ENCODE measurements at places on chromosomes 2 and 18. TPM values are rescaled to one million over a fixed set of nuclear protein-coding genes. Genes with fewer than 3 reads are reported as not detected.

- DNase-seq, result no peak
- H3K27me3 ChIP-seq, result no peaks in the 10 kb centered on the region
- H3K27ac ChIP-seq, result no peak overlapping the region
- H3K36me3 ChIP-seq, result no peaks in the 10 kb centered on the region
- H3K4me3 ChIP-seq, result no peak overlapping the region
- H3K4me1 ChIP-seq, result no peaks in the 10 kb centered on the region
Observed at GRCh38 chr2:196464311-196464710, 175.2 kb upstream of the CCDC150 start.

- H3K27me3 ChIP-seq, result peaks cover 29% of the 10 kb centered on the region
- DNase-seq, result no peak
- H3K27ac ChIP-seq, result no peak overlapping the region
Observed at GRCh38 chr2:101395545-101396315, 8.4 kb upstream of the CREG2 start.

Gene DLX2
- total RNA-seq, result not detected

DNA sequence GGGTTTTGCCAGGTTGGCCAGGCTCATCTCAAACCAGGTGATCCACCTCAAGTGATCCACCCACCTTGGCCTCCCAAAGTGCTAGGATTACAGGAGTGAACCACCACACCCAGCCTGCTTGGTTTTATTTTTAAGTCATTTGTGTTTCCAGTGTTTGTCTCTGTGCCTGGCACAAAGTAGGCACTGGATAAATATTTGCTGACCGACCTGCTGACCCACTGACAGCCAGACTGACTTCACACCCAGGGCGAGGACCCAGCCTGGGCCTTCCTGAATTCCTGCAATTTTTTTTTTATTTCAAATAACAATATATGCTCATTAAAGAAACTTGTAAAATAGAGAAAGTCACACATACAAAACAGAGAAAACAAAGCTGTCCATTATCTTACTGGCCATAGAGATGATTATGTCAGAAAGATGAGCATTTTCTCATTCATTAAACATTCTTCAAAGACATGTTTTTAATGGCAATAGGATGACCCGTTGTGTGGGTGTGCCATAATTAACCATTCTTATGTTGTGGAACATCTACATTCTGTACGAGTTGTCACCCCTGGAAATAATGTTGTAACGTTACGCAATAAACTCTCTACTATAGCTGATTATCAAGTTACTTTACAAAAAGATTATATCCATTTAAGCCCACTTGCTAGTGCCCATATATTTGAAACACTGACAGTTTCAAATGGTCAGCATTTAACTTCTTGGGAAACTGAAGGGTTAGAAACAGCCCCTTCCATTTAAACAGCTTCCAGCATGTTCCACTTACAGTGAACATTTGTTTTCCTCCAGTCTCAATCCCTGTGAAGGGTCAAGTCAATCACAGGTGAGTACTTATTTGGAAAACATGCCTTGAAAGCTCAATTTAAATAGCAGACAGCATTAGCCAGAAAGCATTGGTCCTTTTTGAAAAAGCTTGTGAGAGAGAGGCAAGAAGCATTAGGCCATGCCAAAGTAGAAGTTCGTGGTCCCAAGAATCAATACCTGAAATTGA is 25.7 kb upstream of the GATA6 start:
- H3K4me3 ChIP-seq, result no peak overlapping the region
- no peaks in the 10 kb centered on the region for H3K4me1 ChIP-seq
- H3K27ac ChIP-seq, result no peak overlapping the region
- H3K27me3 ChIP-seq, result no peaks in the 10 kb centered on the region
- DNase-seq, result no peak
- H3K36me3 ChIP-seq, result no peaks in the 10 kb centered on the region

Gene TNFAIP6
- 0.71 TPM for total RNA-seq

DNA sequence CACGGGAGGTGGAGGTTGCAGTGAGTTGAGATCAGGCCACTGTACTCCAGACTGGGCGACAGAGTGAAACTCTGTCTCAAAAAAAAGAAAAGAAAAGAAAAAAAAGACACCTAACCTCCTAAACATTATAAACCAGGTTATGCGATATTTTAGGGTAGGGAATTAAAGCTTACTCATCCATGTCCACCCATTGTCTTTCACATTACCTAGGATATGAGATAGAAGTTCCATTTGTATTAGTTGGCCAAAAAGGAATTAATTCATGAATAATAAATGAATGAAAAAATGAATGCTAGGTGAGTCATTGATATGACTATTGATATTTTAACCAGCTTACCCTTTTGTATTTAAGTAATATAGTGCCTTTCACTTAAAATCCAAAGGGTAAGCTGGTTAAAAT is 132.9 kb downstream of the FAM161A start:
- no peaks in the 10 kb centered on the region for H3K36me3 ChIP-seq
- H3K27ac ChIP-seq, result peak overlapping the region; percentile 90

GRCh38 chr2:124187948-124188347 is 162.9 kb downstream of the CNTNAP5 start:
- no peaks in the 10 kb centered on the region for H3K36me3 ChIP-seq
- no peak overlapping the region for H3K27ac ChIP-seq
- DNase-seq, result no peak
- no peaks in the 10 kb centered on the region for H3K4me1 ChIP-seq

Gene CRYGD
- total RNA-seq, result not detected

Gene GREB1L
- total RNA-seq, result 7.8 TPM

Measured in psoas muscle (tissue), 8 donors.